Epithelial cell of proximal tubule (primary cell): ENCODE measurements at places on chromosomes 2 and 18. TPM values are rescaled to one million over a fixed set of nuclear protein-coding genes. Genes with fewer than 3 reads are reported as not detected.

DNA sequence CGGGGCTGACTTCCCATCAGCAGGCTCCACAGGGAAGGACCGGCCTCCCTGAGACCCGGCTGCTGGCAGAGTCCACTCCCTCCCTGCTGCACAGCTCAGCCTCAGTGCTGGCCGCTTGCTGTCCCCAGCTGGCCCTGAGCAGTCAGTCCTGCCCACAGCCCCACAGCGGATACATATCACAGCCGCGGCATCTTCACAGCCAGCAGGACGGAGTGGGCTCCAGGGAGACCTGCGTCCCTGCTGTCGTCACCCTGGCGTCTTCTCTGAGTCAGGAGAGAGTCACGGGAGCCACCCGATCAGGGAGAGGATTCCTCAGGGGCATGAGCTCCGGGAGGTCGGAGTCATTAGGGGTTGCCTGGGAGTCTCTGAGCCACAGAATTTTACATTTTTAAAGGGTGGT is 13.1 kb upstream of the SNTG2 start:
- no peak for DNase-seq

PREB gene
- total RNA-seq = 53.3 and 77.1 TPM in 2 replicates

DNA sequence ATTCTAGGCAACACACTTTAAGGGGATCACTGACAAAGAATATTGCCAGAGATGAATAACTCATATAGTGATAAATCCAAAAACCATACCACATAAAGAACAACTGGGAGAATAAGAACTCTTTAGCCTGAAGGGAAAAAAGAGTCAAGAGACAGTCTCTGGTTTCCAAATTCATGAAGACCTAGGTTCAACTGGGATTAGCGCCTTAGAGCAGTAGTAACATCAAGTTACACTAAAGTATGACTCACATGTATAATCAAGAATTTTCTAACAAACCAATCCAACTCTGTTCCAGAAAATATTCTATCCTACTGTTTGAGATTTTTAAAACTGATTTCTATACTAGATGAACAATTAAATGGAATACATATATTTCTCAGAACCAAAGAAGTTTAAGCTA is 93.8 kb downstream of the USP34 start:
- DNase-seq = no peak

GRCh38 chr2:28751956-28752630 is 463 bp downstream of the PPP1CB start:
- DNase-seq = no peak

DNA sequence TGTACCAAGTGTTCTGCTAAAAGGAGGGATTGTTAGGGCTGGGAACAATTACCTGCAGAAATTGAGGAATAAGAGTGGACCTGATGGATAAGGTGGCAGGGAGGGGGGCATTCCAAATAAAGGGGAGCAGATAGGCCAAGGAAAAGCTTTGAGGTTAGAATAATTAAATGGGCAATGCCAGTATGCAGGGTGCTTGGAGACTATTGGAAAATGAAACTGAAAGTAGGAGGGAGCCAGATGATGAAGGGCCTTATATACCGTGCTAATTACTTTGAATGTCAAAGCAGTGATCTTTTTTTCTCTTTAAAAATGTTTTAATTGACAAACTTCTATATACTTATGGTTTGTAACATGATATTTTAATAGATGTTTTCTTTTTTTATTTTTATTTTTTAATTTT is 42.9 kb downstream of the MMADHC start:
- no peak for DNase-seq

- no peak for DNase-seq
These were observed 50.8 kb downstream of the EDAR start for GRCh38 chr2:108938077-108938710.

EVA1A gene
- total RNA-seq = 53.7 and 67.0 TPM in 2 replicates

DNA sequence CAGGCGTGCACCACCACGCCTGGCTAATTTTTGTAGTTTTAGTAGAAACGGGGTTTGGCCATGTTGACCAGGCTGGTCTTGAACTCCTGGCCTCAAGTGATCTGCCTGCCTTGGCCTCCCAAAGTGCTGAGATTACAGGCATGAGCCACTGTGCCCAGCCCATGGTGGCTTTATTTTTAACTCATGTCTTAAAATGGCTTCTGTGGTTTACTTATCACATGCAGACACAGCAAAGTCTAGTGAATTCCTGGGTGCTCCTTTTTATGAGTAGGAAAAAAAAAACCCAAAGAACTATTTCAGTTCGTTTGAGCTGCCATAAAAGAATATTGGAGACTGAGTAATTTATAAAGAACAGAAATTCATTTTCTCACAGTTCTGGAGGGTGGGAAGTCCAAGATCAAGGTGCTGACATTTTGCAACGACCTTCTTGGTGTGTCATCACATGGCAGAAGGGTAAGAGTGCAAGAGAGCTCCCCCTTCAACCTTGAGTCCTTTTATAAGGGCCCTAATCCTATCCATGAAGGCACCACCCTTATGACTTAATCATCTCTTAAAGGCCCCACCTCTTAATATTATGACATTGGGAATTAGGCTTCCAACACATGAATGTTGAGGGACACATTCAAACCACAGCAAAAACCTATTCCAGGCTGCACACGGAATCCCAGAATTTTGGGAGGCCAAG is 12.6 kb upstream of the REL start:
- DNase-seq = no peak

DNA sequence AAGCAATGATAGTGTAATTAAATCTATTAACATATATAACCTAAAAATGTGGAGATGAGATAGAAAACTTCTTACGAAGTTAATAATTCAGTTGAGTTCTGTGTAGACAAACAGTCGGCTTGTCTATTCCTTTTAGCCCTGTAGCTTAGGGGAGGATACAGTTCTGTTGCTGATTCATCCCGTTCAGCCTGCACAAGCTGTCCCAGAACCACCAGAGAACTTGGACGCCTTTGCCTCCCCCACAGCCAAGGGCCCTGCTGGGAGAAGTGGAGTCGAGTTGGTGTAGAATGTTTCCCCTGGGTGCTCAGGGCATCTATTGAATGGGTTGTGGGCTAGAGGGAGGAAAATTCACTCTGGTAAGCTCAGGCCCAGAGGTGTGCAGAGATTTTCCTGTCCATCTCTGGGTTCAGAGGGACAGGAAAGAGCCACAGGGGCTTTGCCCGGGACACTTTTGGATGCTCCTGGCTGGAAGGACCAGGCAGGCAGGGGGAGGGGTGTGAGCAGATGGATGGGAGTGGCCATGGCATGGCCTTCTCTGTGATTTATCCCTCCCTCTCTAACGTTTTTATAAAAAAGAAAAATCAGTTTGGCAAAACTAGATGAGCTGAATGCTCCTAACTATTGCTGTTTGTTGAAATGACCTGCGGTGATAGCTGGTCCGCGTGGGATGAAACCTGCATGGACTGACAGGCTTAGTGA is 42.8 kb upstream of the GALR1 start:
- DNase-seq = no peak

- no peak for DNase-seq
These were observed 350.8 kb upstream of the NT5C1B start for GRCh38 chr2:18940184-18940583.

DNA sequence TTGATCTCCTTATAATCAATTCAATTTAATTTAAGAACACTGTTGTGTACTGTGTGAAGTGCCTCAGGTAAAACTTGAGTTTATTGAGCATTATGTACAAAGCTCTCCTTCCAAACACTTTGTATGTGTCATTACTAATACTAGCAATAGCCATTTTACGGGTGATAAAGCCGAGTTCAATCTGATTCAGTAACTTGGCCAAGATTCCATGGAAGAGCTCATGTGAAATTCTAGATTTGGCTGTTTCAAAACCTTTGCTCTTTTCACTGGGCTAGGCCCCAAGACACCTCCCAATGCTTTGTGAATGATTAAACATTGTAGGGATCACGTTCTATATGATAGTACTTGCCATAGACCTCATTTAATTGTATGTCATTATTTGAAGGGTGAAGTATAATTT is 8.9 kb upstream of the NFE2L2 start:
- no peak for DNase-seq

DNA sequence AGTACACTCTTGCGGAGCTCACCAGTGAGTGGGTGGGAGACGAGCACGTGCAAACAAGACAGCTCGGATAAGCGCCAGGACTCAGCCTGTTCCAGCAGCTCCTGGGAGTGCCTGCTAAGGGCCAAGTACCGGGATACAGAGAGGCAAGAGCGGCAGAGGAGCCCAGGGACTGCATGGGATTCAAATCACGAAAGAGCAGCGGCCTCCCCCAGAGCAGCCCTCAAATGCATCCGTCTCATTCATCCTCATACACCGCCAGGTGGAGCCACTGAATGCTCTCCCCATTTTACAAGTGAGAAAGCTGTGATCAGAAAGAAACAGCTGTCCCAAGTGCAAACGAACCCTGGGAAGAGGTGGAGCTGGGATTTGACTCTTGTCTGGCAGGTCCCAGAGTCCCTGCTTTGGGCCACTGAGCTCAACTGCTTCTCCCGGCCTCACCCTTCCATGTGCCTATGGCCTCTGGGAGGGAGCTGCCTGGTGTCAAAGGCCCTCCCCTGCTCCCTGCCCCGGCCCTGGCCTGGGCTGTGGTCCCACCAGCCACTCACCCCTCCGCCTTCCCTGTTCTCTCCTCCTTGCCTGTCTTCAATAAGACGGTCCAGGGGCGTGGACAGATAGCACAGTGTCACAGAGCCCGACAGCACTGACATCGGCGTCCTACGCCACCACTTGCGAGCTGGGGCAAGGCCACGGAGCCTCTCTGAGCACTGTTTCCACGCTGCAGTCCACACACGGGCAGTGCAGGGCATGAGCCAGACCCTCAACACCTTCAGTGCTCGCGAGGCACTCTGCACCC is 72.8 kb upstream of the TAF1B start:
- no peak for DNase-seq

DNA sequence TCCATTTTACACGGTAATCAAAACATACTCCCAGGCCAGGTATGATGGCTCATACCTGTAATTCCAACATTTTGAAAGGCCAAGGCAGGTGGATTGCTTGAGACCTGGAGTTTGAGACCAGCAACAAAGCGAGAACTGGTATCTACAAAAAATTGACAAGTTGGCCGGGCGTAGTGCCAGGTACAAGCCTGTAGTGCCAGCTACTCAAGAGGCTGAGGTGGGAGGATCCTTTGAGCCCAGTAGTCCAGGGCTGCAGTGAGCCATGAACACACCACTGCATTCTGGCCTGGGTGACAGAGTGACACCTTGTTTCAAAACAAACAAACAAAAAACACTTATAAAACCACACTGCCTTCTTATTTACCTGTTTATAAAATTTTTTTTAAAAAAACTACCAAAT is 80.8 kb downstream of the GAREM1 start:
- DNase-seq = no peak

DNA sequence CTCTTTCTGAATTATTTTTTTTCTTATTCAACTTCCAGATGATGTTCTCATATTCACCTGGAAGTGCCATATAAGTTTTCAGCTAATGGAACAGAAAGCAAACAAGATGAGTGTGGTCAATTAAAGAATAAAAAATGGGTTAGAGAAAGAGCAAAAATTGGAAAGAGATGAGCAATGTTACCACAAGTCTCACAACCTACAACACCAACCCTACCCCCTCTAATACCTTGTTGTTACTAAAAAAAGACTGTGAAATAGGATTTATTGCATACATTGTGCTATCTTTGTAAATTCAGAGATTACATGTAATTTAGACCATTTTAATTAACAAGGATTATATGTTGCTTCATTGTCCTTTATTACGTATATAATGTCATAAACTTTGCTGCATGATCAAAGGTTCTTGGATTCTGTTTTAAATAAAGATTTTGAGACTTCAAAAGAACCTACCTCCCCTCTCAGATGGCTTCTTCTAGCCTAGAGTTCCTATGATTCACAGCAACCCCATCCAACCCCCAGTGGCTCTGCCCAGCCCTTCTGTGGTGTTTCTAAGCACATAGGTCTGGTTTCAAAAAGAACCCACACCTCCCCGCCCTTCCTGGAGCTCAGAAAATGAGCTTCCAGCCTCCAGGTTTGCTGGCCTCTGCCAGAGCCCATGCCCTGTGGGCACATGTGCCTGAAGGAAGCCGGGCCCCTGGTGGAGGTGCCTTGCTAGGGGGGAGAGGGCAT is 24.7 kb downstream of the LGALSL start:
- DNase-seq = no peak

STK16 gene
- total RNA-seq = 10.1 and 17.5 TPM in 2 replicates

LIMS1 gene
- 58.3 and 95.4 TPM in 2 replicates for total RNA-seq

TUBA3E gene
- not detected in 2 replicates for total RNA-seq

DNA sequence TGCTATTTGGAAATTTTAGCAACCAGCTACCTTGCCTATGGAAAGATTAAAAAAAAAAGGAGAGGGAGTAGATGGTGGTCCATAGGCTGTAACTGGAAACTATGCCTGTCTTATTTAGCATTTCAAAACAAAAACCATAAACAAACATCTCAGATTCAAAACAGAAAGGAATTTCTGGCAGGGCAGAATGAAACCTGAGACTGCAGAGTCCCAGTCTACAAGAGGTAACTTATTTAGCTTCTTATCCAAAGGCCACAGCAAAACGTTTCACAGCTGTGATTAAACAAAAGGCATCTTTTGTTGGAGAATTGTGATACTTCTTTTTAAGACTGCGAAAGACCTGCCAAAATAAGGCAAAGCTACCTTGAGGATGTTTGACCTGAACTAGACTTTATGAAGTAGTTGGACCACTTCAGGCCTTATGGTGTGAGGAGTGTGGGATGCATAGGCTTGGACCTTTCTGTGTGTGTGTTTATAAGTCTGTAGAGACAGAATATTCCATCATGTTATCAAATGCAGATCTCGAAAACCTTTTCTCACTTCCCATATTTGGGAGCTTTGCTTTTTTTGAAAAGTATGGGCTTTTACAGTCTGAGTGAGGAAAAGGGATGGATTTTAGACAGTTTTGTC is 11.0 kb downstream of the CRIM1 start:
- no peak for DNase-seq

GRCh38 chr2:42964439-42965083 is 172.2 kb upstream of the HAAO start:
- peak; percentile 78 for DNase-seq

GRCh38 chr2:46780801-46781445 is 134.7 kb downstream of the MCFD2 start:
- no peak for DNase-seq

DNA sequence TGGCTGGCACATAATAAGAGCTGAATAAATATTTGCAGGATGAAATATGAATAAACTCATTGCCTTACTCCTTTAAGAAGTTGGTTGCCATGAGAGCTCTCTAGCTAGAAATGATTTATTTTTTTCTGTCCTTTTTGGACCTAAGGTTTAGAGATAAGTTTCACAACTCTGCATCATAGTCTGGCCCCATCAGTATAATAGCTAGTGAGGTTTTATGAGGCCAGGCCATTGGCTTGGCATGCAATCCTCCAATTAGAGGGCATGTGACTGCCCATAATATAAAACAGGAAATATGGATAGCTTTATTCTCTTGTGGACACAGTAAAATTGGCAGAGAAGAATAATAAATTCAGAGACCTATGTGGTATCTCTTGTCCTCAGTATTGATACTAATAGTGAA is 26.2 kb upstream of the INSIG2 start:
- no peak for DNase-seq

GRCh38 chr2:186740266-186740665 is 46.4 kb downstream of the FAM171B start:
- DNase-seq = no peak

OSBPL6 gene
- total RNA-seq = 2.9 and 3.1 TPM in 2 replicates

HOXD3 gene
- total RNA-seq = 8.2 and 9.4 TPM in 2 replicates
